Osteocyte (in vitro differentiated cells): ENCODE measurements at places on chromosomes 2 and 18.

DNA sequence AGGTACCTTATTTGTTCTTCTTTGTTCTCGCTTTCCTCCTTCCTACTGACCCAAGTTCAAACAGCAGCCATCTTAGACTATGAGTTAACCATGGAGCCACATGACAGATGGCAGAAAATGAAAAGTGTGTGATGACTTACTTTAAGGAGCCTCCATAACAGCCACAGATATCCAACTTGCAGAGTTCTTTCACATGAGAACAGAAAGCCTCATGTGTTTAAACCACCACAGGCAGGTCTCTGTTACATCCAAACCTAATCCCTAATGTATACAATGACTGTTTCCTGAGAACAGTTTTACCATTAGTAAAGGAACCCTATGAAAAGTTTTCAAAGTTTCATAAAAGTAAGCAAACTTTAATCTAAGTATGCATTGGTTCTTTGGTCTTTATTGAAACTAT, 20.3 kb downstream of the B4GALT6 start:
- DNase-seq: no peak

DNA sequence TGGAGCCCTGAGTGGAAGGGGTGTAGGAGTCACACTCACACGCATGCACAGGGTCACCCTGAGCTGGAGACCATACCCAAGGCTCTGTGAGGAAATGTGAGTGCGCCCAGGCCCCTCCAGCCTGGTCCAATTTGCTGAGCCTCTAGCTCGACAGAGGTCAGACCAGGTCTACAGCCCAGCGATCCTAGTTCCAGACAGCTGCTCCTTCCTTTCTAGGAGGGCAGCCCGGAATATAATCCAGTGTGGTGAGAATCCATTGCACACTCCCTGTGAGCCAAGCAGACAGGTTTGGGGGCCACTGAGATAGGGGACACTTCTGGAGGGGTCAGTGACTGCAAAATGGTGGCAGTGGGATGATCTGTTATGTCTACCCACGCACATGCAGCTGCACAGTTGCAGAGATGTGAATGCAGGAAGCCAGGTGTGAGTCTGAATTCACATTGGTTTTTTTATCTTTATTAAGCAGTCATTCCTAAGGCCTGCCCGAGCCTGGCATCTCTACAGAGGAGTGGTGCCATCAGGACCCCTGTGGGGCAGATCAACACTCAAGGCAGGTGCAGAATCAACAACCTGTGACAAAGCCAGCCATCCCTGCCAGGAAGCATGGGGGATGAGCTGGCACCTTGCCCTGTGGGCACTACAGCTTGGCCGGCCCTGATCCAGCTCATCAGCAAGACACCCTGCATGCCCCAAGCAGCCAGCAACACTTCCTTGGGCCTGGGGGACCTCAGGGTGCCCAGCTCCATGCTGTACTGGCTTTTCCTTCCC, at the start of gene GPR148:
Gene GPR148, plus strand, starts transcription at position 522 of the 768 bp plus-strand sequence. Its CDS starts 82 bp downstream, at position 604.
- DNase-seq: no peak

- DNase-seq: no peak
Measured at GRCh38 chr2:49251766-49252165, 97.5 kb upstream of the FSHR start.

GRCh38 chr2:149050188-149050587, 11.7 kb downstream of the LYPD6B start:
- DNase-seq: no peak

DNA sequence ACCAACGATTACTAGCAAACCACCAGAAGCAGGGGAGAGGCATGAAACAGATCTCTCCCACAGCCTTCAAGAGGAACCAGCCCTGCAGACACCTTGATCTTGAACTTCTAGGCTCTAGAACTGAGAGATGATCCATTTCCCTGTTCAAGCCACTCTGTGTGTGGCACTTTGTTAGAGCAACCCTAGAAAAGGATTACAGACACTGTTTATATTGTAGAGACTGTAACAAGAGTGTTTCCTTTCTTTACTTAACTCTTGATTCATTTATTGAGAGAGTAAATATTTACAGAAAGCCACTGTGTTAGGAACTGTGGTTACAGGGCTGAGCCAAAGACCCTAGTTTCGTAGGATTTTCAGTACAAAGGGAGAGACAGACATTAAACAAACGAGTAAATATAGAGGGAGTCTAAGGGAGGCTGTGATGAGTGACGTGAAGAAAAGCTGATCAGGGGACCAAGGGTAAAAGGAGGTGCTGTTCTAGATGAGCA, 10.9 kb downstream of the CCDC68 start:
- DNase-seq: no peak

- DNase-seq: no peak
Measured at GRCh38 chr2:62565309-62565908, 59.4 kb upstream of the TMEM17 start.

GRCh38 chr18:8988260-8988871, 114.1 kb upstream of the NDUFV2 start:
- DNase-seq: no peak
